ENCODE measurements at places on chromosomes 11 and 22.
A peak's percentile ranks its signal among the peaks of the same experiment; 100 is the strongest.

GRCh38 chr11:94750319-94751217 lies 17.6 kb upstream of the AMOTL1 start:
- no peak for DNase-seq

DNA sequence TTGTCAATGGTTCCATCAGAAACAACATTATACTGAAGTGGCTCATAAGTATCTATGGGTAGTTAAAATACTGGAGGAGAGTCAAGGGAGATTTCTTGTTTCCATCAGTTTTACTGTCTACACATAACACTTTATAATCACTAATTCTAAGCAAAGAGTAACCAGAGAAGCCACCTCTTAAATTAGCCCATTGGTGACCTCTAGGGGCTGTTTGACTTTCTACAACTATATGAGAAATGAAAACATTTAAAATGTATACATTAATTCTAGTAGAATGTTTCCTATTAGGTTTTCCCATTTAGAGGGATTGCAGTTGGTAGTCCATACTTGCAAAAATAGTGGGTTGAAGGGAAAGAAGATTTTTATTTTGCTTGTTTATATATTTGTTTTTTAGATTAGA lies 504.3 kb downstream of the FAM181B start:
- peak; percentile 13 for DNase-seq

GRCh38 chr11:124071623-124071948 lies 30.5 kb upstream of the OR10G7 start:
- no peak for DNase-seq

DNA sequence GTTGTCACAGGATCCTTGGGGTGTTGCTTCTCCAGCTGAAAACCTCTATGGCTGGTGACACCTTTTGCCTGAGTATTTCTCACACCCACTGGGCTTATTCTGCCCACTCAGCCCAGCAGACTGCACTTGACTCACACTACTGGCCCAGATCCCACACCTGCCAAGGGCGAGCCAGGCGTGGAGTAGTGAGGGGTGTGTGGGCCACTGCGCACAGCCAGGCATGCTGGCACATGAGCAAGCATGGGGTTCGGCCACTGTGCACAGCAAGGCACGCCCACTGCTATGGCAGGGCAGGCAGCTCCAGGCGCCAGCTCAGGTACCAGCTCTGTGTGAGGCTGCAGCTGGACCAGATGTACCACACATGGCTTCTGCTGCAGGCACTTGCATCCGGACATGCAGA lies 116.5 kb upstream of the MTNR1B start:
- no peak for DNase-seq

DNA sequence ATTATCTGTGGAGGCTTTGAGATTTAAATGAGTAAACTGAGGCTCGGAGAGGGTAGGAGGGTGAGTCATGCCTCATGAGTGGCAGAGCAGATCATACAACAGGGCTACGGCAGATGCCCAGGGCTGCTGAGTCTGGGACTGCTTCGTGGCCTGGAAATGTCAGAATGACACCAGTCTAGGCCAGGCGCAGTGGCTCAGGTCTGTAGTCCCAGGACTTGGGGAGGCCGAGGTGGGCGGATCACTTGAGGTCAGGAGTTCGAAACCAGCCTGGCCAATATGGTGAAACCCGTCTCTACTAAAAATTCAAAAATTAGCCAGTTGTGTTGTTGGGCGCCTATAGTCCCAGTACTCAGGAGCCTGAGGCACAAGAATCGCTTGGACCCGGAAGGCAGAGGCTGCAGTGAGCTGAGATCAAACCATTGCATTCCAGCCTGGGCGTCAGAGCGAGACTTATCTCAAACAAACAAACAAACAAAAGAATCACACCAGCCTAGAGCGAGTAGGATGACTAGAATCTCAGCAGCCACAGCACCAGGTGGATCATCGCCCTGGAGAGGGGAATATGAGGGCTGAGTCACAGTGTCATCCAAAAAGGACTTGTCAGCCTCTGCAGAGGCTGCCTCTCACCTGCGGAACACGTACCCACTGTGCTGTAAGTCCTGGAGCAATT lies 48.6 kb upstream of the ADA2 start:
- no peak for DNase-seq

GRCh38 chr11:68287419-68287818 lies 15.6 kb upstream of the C11orf24 start:
- no peak for DNase-seq

GRCh38 chr11:27055065-27055682 lies 14.6 kb downstream of the BBOX1 start:
- DNase-seq = no peak

GRCh38 chr22:26534874-26535602 lies 22.8 kb upstream of the TFIP11 start:
- no peak for DNase-seq

DNA sequence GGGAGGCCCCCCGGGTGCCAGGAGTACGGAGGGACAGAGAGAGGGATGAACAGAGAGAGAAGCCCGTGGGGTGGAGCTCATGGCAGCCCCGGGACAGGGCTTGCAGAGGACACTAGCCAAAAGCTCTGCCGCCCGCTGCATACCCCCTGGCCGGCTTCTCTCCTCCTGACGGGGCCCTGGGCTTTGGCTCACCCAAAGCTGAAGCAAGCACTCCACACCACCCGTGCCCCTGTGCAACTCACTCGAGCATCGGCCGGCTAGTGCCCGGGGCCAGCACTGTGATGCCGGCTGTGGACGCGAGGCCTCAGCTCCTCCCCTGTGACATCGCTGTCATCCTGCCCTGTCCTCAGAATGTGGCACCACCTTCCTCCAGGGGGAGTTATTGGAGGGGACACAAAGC lies 429.6 kb downstream of the BRD1 start:
- no peak for DNase-seq

DNA sequence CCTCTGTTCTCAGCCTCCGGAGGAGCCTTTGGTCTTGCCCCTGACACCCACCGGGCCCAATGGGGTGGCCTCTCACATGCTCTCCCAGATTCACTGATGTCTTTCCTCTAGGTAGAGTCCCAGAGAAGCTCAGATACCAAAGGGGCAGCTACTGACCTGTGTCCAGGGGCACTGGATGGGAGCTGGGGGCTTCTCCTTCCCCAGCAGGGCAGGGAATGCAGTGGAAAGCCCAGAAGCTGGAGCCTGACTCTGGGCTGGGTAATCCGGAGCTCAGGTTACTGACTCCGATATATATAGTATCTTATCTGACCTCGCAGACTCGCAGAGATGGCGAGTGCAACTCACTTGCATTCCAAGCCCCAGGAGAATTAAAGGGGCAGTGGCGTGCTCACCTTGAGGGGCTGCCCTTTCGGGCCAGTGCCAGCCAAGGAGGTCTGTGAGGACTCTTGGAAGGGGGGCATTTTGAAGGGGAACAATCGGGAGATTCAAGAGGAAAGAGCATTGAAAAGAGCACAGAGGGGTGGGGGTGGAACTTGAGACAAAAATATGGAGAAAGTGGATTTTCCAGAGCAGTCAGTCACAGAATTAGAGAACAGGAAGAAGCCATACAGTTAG lies 2.5 kb downstream of the USP2 start:
- no peak for DNase-seq

- DNase-seq = no peak
Measured at GRCh38 chr11:30002157-30002785, 14.6 kb downstream of the KCNA4 start.

DNA sequence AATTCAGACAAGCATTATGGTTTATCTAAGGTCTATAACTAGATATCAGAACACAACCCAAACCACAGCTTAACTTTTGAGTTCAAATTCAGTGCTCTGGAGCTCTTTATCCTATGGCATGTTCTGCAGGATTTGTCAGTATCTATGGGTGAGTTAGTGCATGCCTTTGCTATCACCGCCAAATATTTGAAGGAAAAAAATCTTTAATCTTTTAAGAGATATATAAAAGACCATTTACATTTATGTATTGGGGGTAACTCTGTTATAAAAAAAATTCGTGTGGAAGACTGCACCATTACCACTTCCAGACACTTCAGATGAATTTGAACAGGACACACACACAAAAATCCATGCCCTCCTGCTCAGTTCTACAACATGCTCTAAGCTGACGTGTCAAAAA lies 313.5 kb upstream of the CHORDC1 start:
- no peak for DNase-seq

- DNase-seq = no peak
Measured at GRCh38 chr11:27118949-27119348, 78.3 kb downstream of the BBOX1 start.
